ENCODE measurements at places on chromosomes 2 and 18.

GRCh38 chr2:12035029-12035720 lies 288.7 kb downstream of the LPIN1 start:
- no peak for DNase-seq

- peak; percentile 98 for DNase-seq
Observed at GRCh38 chr2:231464576-231465540, 574 bp upstream of the NCL start.

- no peak for DNase-seq
Observed at GRCh38 chr18:13366131-13366530, 147.6 kb downstream of the LDLRAD4 start.

GRCh38 chr2:74991977-74992376 lies 33.5 kb downstream of the POLE4 start:
- no peak for DNase-seq

GRCh38 chr2:195330513-195330956 lies 326.5 kb upstream of the SLC39A10 start:
- no peak for DNase-seq

DNA sequence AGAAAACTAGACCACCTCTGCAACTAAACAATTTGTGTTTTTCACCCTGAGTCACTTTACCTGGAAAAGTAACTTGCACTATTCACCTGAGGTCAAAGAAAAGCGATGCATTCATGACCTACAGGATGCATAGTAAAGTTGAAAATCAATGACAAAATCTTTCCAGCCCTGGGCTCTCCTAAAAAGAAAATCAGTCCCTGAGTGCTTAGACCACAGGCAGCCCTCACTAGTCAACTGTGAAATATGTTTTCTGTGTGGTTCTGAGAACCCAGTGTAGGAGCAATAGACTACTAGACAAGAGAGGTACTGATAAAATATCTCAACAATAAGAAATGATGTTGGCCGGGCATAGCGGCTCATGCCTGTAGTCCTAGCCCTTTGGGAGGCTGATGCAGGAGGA lies 133.1 kb downstream of the TXNL1 start:
- DNase-seq: no peak

DNA sequence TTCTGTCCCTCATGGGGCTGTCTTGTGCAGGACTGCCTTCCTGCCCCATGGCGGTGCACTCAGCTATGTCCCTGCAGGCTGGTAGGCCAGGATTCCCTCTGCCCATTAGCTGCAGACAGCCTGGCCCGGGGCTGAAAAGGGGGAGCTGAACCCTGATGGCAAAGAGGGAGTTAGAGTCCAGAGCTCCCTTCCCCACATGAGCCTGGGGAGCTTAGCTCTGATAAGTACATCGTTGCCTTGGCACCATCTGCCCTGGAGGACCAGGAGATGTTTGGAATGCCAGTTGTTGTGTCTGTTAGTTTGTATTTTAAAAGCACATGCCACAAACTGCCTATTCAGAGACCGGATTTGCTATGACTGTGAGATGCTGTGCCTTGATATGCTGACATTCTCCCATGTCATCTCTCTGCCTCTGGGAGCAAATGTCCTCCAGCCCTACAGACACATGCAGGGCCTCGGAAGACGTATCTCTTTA lies 65.1 kb upstream of the AFF3 start:
- no peak for DNase-seq

DNA sequence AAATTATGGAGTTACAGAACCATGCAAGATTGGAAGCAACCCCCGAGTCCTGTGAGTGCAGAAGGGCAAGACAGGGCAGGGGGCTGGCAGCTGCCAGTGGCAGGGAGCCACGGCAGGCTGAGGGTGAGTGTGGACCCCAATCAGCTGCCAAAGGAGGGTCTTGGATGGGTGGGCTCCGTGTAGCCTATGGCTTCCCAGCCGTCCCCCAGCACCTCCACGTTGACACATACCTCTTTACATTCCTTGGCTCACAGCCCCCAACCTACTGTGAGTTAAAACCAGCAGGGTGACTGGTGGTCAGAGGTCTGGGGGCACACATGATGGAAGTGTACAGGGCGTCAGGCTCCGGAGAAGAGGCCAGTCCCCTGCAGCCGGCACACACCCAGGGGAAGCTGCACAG lies 60.9 kb upstream of the SALL3 start:
- no peak for DNase-seq

- DNase-seq: peak; percentile 46
Observed at GRCh38 chr2:231800493-231801091, 14.3 kb downstream of the COPS7B start.

DNA sequence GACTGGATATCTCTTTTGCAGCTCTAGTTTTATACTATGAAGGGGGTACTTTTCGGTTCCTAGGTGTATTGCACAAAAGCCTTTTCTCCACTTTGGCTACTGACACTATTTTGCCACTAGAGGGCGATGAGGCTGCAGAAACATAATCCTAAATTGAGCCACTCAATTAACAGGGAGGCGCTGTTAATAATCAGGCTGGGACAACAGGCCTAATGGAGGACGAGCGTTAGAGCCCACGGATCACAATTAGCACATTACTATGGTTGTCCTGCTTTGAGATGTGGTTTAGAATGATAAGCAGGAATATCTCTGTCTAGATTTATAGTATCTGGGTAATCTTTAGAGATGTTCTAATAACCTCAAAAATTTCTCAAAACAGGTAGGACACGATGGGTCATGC lies 62.2 kb upstream of the PMAIP1 start:
- DNase-seq: peak; percentile 51

- no peak for DNase-seq
Observed at GRCh38 chr2:9388199-9388681, 35.1 kb downstream of the ITGB1BP1 start.

GRCh38 chr2:1731963-1732768 lies 12.1 kb downstream of the PXDN start:
- no peak for DNase-seq

GRCh38 chr2:101479328-101479727 lies 4.4 kb upstream of the RFX8 start:
- no peak for DNase-seq

DNA sequence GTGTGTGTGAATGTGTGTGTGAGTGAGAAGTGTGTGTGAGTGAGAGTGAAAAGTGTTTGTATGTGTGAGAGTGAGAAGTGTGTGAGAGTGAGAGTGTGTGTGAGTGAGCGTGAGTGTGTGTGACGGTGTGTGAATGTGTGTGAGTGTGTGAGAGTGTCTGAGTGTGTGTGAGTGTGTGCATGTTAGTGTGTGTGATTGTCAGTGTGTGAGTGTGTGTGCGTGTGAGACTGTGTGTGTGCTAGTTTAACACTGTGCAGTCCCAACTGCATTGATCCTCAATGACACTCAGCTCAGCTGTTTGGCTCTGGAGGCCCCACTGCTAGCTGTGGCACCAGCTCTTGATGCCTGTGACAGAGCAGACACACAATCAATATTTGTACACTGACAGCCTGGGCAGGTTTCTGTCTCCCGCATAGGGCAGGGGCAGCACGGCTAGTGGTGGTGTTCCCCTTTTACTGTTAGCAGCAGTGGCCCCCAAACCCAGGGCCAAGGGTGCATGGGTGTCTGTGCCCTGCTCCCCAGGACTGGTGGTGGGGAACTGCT lies 135.0 kb downstream of the INHBB start:
- DNase-seq: no peak

DNA sequence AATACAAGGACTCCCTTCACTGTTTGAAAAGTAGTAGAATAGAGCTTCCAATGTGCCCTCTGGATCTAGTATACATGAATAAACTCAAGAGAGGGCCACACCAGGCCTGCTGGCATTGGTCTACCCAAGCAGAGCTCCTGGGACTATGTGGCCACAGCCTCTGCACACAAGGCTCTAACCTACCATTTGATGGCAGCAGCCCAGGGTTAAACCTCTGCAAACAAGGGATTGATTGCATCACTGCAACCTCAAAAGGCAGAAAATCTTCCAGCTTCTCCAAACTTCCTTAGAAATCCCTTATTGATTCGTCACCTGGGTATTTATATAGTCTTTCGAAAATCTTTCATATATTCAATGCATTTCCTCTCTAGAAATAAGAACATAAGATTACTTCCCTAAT lies 147.6 kb upstream of the SETBP1 start:
- no peak for DNase-seq

DNA sequence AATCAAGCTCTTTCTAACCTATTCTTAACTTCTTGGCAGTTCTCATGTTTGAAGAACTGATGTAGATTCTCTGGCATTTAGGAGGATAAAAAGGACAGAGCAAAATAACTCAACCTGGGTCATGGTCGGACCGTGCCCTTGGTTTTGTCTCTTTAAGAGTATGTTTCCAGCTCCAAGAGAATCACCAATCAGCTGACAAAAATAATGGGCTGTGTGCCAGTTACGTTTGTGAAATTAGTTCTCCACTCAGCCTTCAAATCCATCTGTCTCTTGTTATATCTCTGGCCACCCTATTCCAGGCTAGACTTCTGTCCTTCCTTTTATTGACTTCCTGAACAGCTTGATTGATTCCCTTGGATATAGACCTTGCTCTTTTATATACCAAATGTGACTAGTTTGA lies 225.7 kb downstream of the EPHA4 start:
- no peak for DNase-seq

DNA sequence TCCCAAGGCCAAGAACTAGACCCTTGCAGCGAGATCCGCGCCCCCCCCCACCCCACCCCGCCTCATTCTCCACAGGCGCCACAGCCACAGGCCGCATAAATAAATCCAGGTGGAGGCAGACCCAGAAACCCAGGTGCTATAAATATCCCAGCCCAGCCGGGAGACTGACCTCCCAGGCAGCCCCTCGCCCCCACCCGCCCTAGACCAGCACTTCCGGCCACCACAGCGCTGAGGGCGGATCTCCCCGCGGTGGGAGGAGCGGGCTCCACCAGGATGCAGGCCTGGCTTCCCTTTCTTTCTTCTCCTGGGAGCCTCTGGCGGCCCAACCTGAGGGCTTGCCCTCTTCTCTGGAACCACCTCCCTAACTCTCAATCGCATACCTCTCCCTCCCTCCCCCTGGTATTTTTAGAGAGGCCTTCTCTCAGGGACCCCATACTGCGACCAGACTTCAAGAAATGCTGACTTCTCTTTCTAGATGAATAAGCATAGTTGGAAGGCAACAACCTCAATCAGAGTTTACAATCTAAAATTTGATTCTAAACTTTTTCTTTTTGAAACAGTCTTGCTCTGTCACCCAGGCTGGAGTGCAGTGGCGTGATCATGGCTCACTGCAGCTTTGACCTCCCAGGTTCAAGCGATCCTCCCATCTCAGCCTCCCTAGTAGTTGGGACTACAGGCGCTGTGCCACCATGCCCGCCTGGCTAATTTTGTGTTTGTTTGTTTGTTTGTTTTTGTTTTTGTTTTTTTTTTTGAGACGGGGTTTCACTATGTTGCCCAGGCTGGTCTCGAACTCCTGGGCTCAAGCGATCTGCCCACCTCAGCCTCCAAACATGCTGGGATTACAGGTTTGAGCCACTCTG lies 55.0 kb downstream of the PKDCC start:
- DNase-seq: peak; percentile 54

GRCh38 chr2:171592036-171592555 lies 69.8 kb downstream of the CYBRD1 start:
- DNase-seq: no peak

- no peak for DNase-seq
Observed at GRCh38 chr2:177888581-177888980, 184.0 kb downstream of the PDE11A start.

- DNase-seq: no peak
Observed at GRCh38 chr2:29561181-29561580, 360.2 kb downstream of the ALK start.

DNA sequence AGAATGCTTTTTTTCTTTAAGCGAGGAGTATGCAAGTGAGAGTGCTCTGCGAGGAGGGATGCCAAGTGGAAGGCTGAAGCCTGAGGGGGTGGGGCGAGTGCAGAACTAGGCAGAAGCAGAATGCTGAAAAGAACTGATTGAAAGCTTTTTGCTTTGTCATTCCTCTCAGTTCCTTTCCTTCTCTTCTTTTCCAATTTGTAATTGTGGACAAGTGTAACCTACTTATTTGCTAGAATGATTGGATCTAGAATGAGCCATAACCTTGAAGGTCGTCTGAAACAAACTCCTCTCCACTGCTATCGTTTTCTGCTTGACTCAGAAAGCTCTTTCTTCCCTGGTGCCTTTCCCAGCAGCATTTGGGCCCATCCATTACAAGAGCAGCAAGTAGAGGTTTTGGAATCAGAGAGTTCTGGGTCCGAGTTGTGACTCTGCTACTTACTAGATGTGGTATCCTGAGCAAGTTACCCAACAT lies 115.3 kb downstream of the METTL8 start:
- DNase-seq: no peak

DNA sequence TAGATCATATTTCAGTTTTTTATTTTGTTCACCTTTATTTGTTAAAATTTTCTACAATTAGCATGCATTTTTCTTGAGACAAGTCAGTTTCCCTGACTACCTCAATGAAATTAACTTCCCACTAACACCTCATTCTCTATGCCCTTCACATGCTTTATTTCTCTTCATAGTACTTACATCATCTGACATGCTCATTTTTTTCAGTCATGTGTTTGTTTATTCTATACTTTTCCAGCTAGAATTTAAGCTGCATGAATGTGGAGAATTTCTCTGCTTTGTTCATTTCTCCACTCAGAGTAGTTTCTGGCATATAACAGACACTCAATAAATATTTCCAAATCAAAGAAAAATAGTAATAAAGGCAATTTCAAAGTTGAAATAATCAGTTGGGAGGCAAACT lies 78.9 kb upstream of the SCN7A start:
- DNase-seq: no peak

DNA sequence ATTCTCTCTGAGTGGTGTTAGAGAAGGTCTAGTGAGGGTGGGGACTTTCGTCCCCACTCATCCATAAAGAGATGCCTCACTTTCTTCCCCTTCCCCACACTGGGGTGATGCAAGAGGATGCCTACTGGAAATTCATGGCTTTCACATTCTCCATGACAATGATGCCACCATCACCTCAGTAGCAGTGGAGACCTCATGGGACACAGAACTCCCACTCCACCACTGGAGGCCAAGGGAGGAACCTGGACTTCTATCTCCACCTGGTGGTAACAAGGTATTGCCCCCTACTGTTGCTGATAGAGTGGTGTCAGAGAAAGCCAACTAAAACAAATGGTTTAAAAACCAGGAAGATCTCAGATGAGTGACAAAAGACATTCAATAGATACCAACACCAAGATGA lies 110.9 kb downstream of the INHBB start:
- no peak for DNase-seq

- no peak for DNase-seq
Observed at GRCh38 chr2:75002007-75002406, 43.6 kb downstream of the POLE4 start.

Measured in CD4-positive, alpha-beta T cell treated with Interleukin-6 for 4 hours (primary cell).